Mucosa of gallbladder (tissue), 1 donor: ENCODE measurements at places on chromosomes 5 and 9. TPM values are rescaled to one million over a fixed set of nuclear protein-coding genes. Genes with fewer than 3 reads are reported as not detected.

The FAM153A gene
- total RNA-seq: 11.3 TPM

The RACK1 gene
- 1,033 TPM for total RNA-seq

The NME5 gene
- 17.0 TPM for total RNA-seq

The CNTNAP3B gene
- 2.6 TPM for total RNA-seq

The PRR16 gene
- total RNA-seq: 4.9 TPM

The C7 gene
- 355 TPM for total RNA-seq

The GABRA1 gene
- total RNA-seq: not detected

The PRRT1B gene
- total RNA-seq: 11.1 TPM

The RFX3 gene
- 16.3 TPM for total RNA-seq

The KIF4B gene
- not detected for total RNA-seq

The ENTPD2 gene
- 41.1 TPM for total RNA-seq

The RNF183 gene
- total RNA-seq: 5.3 TPM

The SNX24 gene
- 18.2 TPM for total RNA-seq

The NUTM2F gene
- total RNA-seq: not detected
